ENCODE measurements at places on chromosomes 12 and 14.
A peak's percentile ranks its signal among the peaks of the same experiment; 100 is the strongest.

DNA sequence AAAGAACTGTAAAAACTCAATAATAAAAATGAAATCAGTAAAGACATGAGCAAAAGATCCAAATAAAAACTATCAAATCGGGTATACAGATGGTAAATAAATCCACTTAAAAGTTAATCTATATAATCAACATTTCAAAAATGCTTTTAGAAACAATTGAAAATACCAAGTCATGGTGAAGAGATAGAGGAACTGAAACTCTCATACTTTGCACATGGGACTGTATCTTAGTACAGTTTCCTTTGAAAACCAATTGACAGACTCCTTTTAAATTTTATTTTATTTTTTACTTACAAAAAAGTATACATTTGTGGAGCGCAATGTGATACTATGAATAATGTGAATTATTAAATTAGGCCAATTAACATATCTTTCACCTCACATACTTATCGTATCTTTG lies 98.6 kb upstream of the FAR2 start:
- no peak for DNase-seq

GRCh38 chr14:71400871-71401321 lies 493.6 kb downstream of the PCNX1 start:
- DNase-seq: peak; percentile 26

GRCh38 chr12:95548056-95548538 lies 3.2 kb downstream of the USP44 start:
- peak; percentile 42 for DNase-seq

DNA sequence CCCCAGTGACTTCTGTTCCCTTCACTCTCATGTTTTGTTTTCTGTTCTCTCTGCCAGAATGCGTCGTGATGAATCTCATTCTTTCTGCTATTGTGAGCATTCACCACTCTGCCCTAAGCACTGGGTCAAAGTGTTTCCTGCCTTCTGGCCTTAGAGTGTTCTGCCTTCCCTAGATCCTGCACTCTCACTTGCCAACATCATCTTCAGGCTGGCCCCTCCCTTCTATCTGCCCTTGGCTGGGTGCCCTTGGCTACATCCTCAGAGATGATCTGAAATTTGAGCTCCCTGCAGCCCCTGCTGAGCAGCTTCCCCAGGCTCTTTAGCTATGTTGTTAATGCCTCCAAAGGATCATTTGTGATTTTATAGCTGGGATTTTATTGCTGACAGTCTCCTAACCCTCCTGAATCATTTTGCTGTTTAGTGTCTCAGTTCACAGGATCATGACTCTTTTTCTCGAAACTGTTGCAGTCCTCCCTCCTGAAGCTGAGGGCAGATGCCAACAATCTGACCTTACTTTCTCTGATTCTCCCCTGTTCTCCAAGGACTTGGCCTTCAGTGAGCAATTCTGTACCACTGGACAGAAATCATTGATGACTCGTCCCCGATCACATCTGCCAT lies 4.5 kb downstream of the DHRS2 start:
- no peak for DNase-seq

Data from activated naive CD4-positive, alpha-beta T cell treated with anti-CD3 and anti-CD28 coated beads, Interleukin-2, amount 10 ng/mL, durations not matched to agents 7 days and 5 days (primary cell).